Left lung (tissue), 14 donors: ENCODE measurements at places on chromosomes 11 and 22. TPM values are rescaled to one million over a fixed set of nuclear protein-coding genes. Genes with fewer than 3 reads are reported as not detected.

DNA sequence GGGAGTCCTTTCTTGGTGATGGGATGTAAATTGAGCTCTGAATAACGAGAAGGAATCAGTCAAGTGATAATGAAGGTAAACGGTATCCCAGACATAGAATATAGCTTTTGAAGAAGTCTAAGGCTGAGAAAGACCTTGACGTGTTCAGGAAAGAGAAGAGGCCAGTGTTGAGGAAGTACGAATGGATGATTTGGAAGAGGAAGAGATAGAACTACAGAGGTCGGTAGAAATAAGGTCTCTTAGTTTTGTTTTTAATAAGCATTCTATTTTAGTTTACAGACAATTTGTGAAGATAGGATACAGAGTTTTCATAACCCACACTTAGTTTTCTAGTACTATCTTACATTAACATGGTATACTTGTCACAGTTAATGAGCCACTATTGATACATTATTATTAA, 1598.1 kb downstream of the FAM181B start:
- DNase-seq, result no peak

DNA sequence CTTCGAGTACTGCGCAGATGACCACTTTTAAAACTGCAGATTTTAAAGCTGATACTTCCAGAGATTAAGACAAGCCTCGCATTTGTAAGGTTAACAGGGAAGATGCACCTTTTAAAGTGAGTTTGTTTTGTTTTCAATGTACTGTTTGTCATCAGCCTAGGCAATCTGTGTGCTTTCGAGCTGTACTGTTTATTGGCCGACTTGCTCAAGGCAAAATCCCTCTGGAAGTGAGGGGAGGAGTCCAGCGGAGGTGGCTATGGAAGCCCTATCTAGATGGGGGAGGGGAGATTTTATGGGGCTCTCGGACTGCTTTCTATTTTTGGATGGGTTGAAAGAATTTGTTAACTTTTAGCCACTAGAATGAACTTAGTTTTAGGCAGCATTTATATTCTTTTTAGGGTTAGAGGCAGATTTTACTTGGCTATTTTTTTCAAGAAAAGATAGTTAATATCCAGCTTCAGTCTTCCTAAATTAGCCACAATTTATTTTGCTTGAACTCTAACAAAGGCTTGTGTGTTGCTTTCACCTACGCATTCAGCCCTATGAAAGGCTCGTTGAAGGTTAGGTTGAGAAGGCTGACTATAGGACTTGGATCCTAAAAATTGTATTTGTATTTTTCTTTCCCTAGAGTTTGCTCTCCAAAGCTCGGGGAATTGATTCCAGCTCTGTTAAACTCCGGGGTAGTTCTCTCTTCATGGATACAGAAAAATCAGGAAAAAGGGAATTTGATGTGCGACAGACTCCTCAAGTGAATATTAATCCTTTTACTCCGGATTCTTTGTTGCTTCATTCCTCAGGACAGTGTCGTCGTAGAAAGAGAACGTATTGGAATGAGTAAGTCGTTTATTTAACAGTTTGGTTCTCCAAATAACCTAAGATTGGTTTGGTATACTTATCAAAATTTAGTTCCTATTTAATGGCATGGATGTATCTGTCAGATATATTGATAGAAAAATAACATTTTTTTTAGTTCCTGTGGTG, 2.1 kb downstream of the WEE1 start:
- DNase-seq, result no peak

Gene APOBEC3G
- polyA plus RNA-seq, result 19.1 TPM

DNA sequence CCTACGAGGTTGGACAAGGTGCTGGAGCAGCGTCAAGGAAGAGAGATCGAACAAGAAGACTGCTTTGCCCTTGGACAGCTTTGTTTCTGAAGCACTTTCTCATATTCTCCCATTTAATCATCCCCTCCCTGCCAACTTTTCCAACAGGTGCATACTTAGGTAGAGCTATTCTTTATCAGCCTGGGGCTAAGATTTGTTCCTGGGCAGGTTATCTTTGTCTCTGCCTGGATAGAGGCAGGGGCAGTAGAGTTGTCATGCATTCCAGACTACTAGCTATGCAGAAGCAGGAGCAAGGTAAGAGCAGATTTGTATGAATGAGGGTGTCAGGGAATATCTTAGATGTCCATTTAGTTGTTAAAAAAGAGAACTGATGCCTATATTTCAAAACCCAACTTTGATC, 82.3 kb downstream of the PTPRJ start:
- DNase-seq, result no peak

Gene MCM5
- 70.2 TPM for polyA plus RNA-seq

DNA sequence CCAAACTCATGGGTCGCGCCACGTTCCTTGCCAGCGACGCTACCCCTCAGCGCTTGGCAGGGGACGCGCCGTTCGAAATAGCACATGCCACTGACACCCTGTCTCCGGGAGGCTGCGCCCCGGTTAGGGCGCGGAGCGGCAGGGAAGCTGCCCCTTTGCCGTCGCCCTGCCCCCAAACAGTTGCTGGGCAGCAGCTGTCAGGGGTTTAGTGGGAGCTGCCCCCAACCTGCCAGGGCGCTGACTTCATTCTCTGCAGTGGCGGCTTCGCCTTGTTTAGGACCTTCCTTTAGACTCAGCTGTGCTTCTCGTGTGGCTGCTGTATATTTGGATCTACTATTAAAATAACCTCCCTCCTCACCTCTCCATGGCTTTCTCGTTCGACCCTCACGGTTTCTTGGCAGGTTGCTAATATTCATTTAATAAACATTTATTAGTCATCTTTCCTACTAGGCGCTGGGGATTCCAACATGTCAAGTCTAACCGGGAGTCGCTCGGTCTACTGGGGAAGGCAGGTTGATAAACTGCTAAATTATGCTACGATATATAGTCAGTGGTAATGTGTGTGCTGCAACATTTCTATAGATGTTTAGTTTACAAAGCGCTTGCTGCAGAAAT, 782 bp downstream of the TMEM109 start:
- DNase-seq, result no peak

Gene KLHDC7B
- not detected for polyA plus RNA-seq

Gene CD6
- 1.7 TPM for polyA plus RNA-seq

GRCh38 chr11:110968348-110969062, 256.3 kb upstream of the ARHGAP20 start:
- DNase-seq, result no peak

DNA sequence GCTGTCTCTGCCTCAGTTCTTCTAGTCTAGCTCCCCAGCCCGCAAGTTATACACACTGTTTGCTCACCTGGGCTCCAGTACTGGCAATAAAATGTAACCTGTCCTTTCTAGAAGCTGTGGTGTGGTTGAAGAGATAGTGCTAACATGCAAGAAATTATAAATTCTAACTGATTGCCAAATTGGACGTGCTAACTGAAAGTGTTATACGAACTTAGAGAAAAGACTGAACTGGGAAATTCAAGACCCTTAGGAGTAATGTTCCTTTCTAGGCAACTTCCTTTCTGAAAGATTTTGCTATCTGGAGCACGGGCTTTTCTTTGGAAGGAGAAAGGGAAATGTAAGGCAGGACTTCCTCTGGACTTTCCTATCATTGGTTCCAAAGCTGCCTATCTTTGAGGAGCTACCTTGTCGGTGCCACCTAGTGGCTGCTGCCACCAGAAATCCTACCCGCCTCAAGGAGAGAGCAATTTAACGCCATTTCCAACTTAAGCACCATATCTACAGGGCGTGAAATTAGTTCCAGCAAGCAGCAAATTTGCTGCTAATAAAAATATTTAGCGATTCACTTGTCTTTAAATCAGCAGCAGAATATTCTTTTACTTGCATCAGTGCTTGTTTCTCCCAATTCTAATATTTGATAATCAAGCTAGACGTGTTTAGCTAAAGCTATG, 12.7 kb upstream of the TMEM218 start:
- DNase-seq, result no peak

GRCh38 chr11:123517559-123518364, 87.7 kb downstream of the GRAMD1B start:
- no peak for DNase-seq

Gene RIMBP3B
- not detected for polyA plus RNA-seq

Gene SPDYC
- polyA plus RNA-seq, result not detected

Gene DPAGT1
- 49.5 TPM for polyA plus RNA-seq

DNA sequence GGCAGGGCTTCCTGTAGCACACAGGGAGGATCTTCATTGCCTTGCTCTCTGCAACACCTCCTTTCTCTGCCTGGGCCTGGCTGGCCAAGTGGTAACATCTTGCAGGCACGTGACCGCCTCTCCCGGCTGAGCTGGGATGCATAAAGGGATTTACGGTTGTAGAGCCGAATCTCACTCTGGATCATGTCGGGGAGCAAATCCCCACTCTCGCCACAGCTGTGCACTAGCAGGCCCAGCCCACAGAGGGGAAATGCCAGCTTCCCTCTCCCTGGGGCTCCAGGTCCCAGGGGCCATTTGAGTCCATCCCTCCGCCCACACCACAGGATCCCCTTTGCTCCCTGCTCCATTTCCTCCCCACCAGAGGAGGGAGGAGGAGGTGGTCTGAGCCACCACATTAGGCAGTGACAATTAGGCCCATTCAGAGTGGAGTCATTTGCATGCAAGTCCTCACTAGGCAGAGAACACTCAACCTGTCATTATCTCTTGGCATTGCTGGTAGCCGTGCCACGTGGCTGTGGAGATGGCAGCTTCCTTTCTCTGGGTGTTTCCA, 196.7 kb downstream of the DSCAML1 start:
- no peak for DNase-seq
